ENCODE measurements at places on chromosomes 3 and 15.
A peak's percentile ranks its signal among the peaks of the same experiment; 100 is the strongest.

GRCh38 chr3:56724676-56725075 is 41.6 kb upstream of the TASOR start:
- DNase-seq = no peak

- no peak for DNase-seq
Measured at GRCh38 chr3:43399034-43399433, 112.7 kb downstream of the SNRK start.

- DNase-seq = no peak
Measured at GRCh38 chr15:92505611-92506010, 111.9 kb downstream of the ST8SIA2 start.

- DNase-seq = no peak
Measured at GRCh38 chr3:27623085-27623753, 98.9 kb downstream of the EOMES start.

- DNase-seq = no peak
Measured at GRCh38 chr15:63530752-63531299, 26.4 kb downstream of the USP3 start.

GRCh38 chr15:70057931-70058641 is 39.6 kb downstream of the TLE3 start:
- no peak for DNase-seq

GRCh38 chr15:67947254-67948039 is 106.7 kb upstream of the PIAS1 start:
- DNase-seq = no peak

- no peak for DNase-seq
Measured at GRCh38 chr3:18030371-18030870, 288.0 kb upstream of the TBC1D5 start.

GRCh38 chr15:99117111-99117510 is 12.2 kb downstream of the SYNM start:
- DNase-seq = no peak

DNA sequence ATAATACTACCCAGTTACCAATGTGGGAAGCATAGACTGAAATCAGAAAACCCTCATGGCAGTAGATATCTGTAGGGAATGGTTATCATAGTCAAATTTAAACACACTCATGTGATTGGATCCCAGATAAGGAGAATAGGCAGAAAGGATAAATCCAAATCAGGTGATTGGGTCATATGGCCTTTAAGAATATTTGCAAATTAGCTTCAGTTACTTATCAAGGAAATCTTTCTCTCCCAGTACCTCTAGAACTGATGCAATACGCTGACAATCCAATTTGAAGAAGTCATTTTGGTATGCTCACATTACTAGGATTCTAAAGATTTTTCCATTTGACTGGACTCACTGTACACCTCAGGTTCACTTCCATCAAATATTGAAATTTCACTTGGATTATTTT is 87.7 kb upstream of the MNS1 start:
- no peak for DNase-seq

- DNase-seq = no peak
Measured at GRCh38 chr15:51830276-51830806, 888 bp downstream of the TMOD3 start.

DNA sequence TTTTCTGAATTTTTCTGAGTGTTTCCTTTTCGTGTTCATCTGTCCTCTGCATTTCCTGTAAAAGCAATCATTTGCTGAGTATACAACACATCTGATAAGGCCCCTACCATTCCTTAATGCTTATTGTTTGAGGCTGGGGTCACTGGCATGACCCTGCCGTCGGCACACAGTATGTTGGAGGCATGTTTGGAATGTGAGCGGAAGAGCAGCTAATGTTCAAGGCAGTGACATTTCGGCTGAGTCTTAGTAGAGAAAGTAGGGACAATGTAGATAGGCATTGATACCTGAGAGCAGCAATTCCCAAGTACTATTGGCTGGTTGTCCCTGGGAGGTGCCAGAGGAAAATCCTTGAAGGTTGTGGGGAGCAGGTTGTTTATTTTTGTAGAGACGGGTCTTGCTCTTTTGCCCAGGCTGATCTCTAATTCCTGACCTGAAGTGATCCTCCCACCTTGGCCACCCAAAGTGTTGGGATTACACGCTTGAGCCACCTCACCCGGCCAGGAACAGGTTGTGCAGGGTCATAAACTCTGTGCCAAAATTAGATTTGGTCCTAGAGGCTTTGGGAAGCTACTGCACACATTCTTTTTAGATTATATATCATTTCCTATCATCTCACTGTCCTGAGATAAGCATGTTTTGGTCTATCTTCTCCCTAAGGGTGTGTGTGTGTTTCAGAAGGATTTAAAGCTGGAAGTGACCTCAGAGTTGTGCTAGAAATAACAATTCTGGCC is 13.5 kb downstream of the PTPN23 start:
- DNase-seq = no peak

GRCh38 chr15:34179234-34179633 is 30.7 kb downstream of the KATNBL1 start:
- no peak for DNase-seq

GRCh38 chr3:117278424-117279190 is 569.0 kb downstream of the TUSC7 start:
- no peak for DNase-seq

GRCh38 chr3:120410541-120410940 is 40.3 kb downstream of the FSTL1 start:
- DNase-seq = no peak

DNA sequence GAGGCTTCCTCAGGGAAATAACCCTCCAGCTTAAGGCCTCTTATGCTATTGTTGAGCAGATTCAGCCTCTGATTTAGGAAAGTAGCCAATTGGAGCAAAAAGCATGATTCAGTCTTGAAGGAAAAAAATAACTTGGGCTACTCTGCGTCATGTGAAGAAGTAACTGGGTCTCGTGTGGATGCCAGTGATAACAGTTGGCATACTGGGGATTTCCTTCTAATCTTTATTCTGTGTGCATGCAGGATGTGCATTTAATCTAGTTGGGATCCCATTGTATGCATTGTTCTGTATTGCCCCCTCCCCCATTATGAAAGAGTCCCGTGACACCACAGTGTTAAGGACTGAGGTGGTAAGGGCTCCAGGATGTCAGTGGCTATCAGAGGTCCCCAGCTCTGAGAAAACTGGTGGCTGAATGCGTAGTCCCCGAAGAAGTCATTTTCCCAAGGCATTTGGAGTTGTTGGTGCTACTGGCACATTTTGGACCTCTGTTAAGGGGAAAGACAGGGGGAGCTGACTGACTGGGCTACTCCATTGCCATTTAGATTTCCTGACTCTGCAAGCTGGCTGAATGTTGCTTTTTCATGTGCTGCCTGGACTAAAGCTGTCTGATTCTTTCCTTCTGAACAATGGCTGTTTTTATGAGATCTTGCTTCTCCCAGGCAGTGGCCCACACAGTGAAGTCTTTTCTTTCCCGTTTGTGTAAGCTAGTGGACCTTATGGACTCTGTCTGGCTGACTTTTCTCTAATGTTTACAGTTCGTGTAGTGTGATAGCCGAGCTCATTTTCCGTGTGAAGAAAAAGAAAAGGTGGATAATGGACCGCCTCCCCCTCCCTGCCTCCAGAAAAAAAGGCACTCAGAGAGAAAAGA is 38.4 kb upstream of the TRAK1 start:
- no peak for DNase-seq

DNA sequence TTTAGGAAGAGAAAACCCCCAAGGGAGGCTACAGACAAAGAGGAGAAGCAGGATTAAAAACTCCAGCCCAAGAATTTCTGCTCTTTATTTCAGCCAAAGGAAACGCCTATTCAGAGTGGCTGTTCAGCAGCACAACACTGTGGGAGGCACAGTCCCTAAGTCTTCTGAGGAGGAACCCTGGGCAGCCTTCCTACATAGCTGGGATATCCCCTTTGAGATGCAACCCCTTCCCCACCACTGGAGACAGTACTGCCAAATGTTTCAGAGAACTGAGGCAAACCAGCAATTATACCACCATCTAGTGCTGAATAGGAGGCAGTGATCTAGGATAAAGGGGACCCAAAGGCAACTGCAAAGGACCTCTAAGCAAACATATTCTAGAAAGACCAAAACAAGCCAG is 168.1 kb downstream of the VPS13C start:
- no peak for DNase-seq

DNA sequence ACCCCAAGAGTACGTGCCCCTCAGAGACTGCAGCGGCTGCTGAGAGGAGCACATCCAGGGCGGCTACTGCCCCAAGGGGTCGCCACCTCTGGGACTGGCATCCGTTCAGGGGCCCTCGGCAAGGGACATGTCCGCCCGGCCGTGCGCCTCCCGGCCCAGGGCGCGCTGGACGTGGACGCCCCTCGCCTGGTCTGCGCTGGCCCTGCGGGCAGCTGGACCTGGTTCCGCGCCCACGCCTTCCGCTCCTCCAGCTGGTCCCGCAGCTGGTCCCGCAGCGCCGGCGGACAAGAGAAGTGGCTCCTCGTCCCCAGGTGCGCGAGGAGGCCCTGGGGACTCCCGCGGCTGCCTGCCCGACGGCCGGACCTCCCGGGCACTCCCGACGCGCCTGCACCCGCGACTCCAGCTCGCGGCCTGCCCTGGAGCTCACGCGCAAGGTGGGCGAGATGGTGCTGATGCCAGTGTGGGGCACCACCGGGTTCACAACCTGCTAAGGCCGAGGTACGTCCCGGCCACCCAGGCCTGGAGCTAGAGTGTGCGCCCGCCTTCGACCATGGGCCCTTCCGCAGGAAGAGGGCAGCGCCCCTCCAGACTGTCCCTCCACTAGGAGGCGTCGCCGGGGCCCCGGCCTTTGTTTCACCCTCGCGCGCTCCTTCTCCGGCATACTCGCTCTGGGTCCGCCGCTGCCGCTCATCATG is 14.4 kb upstream of the GP9 start:
- no peak for DNase-seq

DNA sequence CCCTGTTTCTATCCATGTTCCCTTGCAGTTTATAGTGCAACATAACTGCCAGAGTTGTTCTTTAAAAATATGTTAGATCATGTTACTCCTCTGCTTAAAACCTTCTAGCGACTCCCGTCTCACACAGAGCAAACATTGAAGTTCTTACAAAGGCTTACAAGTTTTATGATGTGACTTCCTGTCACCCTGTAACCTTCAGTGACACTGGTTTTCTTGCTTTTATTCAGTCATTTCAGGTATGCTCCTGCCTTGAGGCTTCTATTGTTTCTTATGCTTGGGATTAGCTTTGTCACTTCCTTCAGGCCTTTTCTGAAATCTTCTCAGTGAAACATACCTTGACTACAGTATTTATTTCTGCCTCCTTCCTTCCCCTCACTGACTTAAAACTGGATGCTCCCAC is 252.1 kb downstream of the DOCK3 start:
- no peak for DNase-seq

DNA sequence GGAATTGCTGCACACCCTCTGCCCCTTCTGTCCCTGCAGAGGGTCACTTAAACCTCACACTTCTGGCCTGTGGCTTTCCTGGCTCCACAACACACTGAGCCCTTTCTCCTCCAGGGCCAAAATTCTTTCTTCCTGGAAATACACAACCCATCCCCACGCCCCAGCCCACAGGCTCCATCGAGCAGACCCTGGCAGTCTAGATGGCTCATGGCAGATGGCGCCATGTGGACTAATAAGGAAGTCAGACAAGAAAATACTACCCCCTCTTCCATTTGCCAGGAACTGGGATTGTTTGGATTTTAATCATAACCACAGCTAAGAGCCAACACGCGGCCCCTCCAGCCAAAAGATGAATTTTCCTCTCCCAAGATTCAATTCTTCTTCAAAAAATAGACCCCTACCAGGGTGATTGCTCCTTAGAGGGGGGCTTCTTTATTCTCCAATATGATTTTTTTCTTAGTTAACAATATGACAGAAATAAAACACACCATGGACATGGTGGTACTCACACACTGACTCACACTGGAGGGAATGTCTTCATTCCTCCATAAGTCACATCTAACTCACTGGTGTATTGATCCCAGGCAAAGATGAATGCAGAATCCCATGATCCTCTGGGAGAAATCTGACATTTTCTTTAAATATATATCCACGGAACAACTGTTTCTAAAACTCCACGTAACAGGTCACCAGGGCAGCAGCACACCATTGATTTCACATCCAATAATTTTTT is 111.5 kb downstream of the NTRK3 start:
- DNase-seq = no peak

- DNase-seq = no peak
Measured at GRCh38 chr3:134370611-134371531, 3.4 kb downstream of the AMOTL2 start.

- DNase-seq = peak; percentile 81
Measured at GRCh38 chr15:91706322-91707032, 147.0 kb upstream of the SLCO3A1 start.

DNA sequence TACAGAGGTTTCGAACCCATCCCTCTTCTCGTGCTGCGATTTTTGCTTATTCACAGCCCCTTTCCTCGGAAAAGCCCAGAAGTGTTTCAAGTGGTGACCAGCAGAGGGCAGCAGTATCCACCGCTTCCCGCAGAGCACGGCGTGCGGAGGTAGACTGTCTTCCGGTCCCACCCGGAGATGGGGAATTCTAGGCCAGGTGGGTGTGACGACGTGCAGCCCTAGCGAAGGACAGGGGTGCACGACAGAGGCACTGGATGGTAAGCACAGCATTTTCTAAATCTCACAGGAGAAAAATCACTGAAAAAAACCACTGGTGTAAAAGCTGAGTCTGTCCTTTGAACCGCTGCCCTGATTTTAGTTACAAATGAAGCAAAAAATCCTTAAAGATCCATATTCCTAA is 7.4 kb upstream of the PSMD6 start:
- peak; percentile 76 for DNase-seq

DNA sequence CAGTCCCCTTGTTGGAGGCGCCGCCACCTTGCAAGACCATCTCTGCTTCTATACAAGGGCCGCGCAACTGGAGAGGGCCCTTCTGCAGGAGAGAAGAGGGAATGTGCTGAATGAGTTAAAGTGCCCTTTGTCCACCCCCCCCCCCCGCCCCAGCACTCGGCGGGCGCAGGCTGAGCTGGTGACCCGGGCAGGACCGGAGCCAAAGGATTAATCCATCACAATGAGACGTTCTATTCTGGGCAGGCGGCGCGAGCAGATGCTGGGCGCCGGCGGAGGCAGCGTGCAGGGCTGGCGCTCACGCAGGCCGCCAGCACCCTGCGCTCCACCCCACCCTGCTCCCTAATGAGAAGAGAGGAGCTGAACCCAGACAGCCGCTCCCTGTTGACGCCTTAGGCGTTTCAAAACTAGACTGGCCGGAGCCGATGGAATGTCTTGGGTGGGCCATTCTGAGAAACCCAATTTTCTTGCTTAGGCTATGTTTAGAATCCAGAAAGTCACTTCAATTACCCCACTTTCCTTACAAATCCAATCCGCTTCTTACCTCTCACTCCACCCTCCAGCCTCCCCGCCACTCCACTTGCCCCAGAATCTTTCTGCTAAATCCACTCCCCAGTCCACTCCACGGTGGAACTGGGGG is 32.9 kb downstream of the GJD2 start:
- DNase-seq = no peak

GRCh38 chr3:155382396-155383042 is 89.0 kb upstream of the STRIT1 start:
- DNase-seq = no peak
